ENCODE measurements at places on chromosomes 4 and X.

DNA sequence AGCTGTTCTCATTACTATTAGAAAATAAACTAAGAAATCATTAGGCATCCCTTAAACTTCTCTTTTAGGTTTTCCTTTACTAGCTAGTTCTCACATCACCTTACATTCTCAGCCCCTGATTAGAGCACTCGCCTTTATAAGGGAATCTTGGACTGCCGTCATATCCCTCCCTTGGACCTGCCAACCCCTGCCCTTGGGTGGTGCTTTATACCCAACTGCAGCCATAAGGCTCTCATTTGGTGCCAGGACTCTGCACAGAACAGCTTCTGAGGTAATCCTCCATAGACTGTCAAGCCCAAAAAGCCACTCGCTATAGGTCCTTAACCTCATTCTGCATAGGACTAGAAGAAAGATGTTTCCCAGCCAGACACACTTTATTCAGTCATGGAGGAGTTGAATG is 67.5 kb downstream of the NHSL2 start:
- no peaks in the 10 kb centered on the region for H3K36me3 ChIP-seq
- no peaks in the 10 kb centered on the region for H3K27me3 ChIP-seq
- H3K4me1 ChIP-seq = no peaks in the 10 kb centered on the region
- no peak overlapping the region for H3K27ac ChIP-seq
- H3K4me3 ChIP-seq = no peak overlapping the region

- no peak overlapping the region for H3K27ac ChIP-seq
- H3K36me3 ChIP-seq = no peaks in the 10 kb centered on the region
- H3K4me3 ChIP-seq = no peak overlapping the region
- no peak for DNase-seq
Measured at GRCh38 chr4:177001271-177002175, 208.8 kb upstream of the VEGFC start.

DNA sequence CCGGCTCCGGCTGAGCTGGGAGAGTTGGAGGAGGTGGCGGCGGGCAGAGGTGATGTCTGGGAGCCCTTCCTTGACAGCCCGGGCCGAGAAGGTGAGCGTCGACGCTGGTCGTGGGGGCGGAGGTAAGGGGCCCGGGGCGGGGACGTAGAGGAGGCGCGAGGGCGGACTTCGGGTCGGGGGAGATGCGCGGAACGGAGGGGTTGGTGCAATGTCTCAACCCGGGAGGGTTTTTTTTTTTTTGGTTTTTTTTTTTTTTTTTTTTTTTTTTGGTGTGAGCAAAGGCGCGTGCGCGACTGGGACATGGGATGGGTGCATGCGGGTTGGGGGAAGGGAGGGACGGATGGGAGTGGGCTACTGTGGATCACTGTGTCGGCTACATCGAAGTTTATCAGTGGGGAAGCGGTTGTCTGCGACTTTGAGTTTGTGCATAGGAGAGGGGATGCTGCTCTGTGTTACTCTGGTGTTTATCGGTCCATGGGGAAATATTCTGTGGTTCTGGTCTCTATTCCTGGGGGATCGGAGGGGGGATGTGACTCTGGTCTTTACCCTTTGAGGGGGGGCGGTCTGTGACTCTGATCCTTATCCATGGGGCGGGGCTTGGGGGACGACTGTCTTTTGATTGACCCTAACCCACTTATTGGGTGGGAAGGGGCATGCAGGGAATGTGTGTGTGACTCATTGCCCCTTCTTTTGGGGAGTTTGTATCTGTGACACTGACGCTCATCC is 537 bp downstream of the RBM10 start:
- peak overlapping the region; percentile 88 for H3K27ac ChIP-seq
- no peaks in the 10 kb centered on the region for H3K27me3 ChIP-seq
- H3K36me3 ChIP-seq = peaks cover 8% of the 10 kb centered on the region
- no peak for DNase-seq
- H3K4me1 ChIP-seq = peaks cover 15% of the 10 kb centered on the region

- no peak for DNase-seq
- no peaks in the 10 kb centered on the region for H3K36me3 ChIP-seq
- no peak overlapping the region for H3K27ac ChIP-seq
- no peaks in the 10 kb centered on the region for H3K27me3 ChIP-seq
- no peak overlapping the region for H3K4me3 ChIP-seq
Measured at GRCh38 chr4:180949424-180950213, 1293.6 kb upstream of the TENM3 start.

DNA sequence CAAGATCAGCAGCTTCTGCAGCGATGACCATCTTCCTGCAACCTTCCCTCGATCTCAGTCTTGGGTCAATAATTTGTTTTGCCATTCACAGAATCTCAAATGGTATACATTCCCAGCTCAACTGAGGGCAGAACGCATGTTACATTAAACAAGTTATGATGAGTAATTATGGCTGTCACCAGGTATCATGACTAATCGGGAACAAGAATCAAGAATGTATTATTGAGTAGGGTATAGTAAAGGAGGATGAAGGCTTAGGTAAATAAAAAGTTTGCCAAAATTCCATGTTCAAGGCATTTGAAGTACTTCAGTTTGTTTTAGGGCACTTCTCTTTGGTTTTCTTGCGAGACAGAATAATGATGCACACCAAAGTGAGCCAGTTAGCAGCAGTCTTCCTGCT is 194.1 kb downstream of the SH2D1A start:
- no peaks in the 10 kb centered on the region for H3K27me3 ChIP-seq
- H3K4me3 ChIP-seq = no peak overlapping the region
- no peak overlapping the region for H3K27ac ChIP-seq

DNA sequence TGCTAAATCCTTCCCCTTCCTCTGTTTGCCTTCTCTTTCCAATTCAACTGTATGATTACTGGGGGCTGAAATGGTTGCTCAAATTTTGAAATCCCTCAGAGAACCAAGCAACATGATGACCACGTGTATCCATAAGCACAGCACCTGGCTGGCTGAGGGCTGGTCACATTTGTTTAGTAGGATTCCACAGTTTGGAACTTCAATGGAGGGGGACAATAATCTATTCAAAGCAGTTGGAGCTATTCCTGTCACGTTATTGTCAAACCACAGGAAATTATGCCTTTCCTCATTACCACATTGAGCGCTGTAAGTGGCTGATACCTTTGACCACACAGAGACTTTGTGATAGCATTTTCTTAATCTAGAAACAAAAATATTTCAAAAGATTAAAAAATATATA is 7.0 kb downstream of the TMSB4X start:
- no peak overlapping the region for H3K4me3 ChIP-seq
- H3K27me3 ChIP-seq = no peaks in the 10 kb centered on the region
- no peak overlapping the region for H3K27ac ChIP-seq
- no peak for DNase-seq
- no peaks in the 10 kb centered on the region for H3K4me1 ChIP-seq

- H3K4me3 ChIP-seq = no peak overlapping the region
- no peaks in the 10 kb centered on the region for H3K27me3 ChIP-seq
- no peaks in the 10 kb centered on the region for H3K36me3 ChIP-seq
- H3K4me1 ChIP-seq = peaks cover 6% of the 10 kb centered on the region
- H3K27ac ChIP-seq = no peak overlapping the region
Measured at GRCh38 chrX:69618803-69619202, 2.9 kb downstream of the EDA start.

DNA sequence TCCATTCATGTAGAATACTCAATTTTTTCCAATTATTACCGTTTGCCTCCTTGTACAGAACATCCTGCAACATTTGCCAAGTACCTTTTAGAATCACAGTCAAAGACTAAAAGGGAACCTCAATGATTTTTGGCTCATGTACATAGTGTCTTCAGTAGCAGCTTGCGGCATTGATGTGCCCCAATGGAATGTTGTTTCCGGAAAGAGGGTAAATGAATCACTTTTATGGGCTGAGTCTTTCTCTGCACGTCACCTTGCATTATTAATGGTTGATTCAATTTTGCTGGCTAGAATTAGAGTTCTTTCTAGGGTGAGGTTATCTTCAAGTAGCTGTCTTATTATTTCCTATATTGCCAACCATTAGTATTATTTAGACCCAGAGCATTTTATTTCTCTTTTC is 116.9 kb upstream of the GABRA2 start:
- no peak for DNase-seq
- H3K4me1 ChIP-seq = no peaks in the 10 kb centered on the region
- H3K4me3 ChIP-seq = no peak overlapping the region
- no peaks in the 10 kb centered on the region for H3K27me3 ChIP-seq
- no peaks in the 10 kb centered on the region for H3K36me3 ChIP-seq

GRCh38 chr4:177051473-177052060 is 258.1 kb upstream of the NEIL3 start:
- no peaks in the 10 kb centered on the region for H3K4me1 ChIP-seq
- DNase-seq = no peak
- no peaks in the 10 kb centered on the region for H3K36me3 ChIP-seq
- H3K27me3 ChIP-seq = no peaks in the 10 kb centered on the region
- H3K4me3 ChIP-seq = no peak overlapping the region

DNA sequence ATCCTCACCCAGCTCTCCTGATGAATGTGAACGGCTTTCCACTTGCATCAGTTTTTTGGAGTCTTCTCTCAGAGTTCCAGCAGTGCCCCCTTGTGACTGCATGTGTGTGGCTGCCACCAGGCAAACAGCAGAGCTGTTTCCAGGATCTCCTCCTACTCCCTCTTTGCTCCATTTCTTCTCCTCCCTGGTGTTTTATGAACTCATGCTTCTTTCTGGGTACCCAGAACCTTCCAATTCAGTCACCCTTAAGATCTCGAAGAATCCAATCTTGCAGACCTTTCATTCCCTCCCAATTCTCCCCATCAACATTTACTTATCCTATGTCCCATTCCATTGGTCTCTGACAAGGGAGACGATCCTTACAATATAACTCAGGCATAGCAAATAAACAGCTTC is 6.8 kb upstream of the TCEANC start:
- no peaks in the 10 kb centered on the region for H3K4me1 ChIP-seq
- no peaks in the 10 kb centered on the region for H3K27me3 ChIP-seq
- no peaks in the 10 kb centered on the region for H3K36me3 ChIP-seq
- DNase-seq = peak; percentile 60
- no peak overlapping the region for H3K4me3 ChIP-seq

GRCh38 chr4:173167758-173168395 is 734 bp upstream of the GALNT7 start:
- H3K4me3 ChIP-seq = peak overlapping the region; percentile 61
- H3K4me1 ChIP-seq = peaks cover 8% of the 10 kb centered on the region
- H3K27ac ChIP-seq = peak overlapping the region; percentile 64
- H3K36me3 ChIP-seq = no peaks in the 10 kb centered on the region
- H3K27me3 ChIP-seq = peaks cover 2% of the 10 kb centered on the region

DNA sequence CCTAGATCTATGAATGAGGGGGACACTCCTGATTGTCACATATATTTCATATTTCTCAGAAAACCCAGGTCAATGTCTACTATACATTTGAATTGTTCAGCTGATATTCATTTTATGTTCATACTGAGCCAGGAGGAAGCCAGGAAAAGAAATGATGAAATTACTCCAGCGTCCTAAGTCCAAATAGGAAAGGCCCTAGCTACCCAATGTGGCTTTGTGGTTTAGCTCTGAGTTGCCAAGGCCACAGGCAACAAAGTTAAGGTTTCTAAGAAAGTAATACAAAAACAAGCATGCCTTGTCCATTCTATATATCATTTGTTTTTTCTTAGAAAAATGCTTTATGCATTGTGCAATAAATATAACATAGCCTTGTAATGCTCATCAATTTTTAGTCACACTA is 4.5 kb upstream of the CSN2 start:
- H3K4me3 ChIP-seq = no peak overlapping the region
- no peaks in the 10 kb centered on the region for H3K27me3 ChIP-seq
- DNase-seq = no peak

GRCh38 chr4:184156163-184156920 is 61.3 kb downstream of the ENPP6 start:
- no peaks in the 10 kb centered on the region for H3K27me3 ChIP-seq
- H3K4me3 ChIP-seq = no peak overlapping the region
- H3K4me1 ChIP-seq = no peaks in the 10 kb centered on the region
- no peaks in the 10 kb centered on the region for H3K36me3 ChIP-seq
- no peak overlapping the region for H3K27ac ChIP-seq

GRCh38 chr4:167419468-167420140 is 185.3 kb upstream of the SPOCK3 start:
- DNase-seq = no peak
- no peaks in the 10 kb centered on the region for H3K4me1 ChIP-seq
- no peak overlapping the region for H3K4me3 ChIP-seq
- H3K36me3 ChIP-seq = no peaks in the 10 kb centered on the region

DNA sequence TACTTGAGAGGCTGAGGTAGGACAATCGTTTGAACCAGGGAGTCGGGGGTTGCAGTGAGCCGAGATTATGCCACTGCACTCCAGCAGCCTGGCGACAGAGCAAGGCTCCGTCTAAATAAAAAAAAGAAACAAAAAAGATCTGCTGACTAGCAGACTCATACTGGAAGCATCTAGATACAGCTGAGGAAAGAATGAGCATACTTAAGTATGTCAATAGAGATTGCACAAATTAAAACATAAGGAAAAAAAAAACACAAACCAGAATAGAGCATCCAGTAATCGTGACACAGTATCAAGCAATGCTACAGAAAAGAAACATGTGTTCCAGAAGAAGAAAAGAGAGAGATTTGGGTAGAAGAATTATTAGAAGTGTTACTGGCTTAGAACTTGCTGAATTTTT is 105.5 kb upstream of the SPOCK3 start:
- H3K4me3 ChIP-seq = no peak overlapping the region
- H3K27ac ChIP-seq = no peak overlapping the region

GRCh38 chr4:120733968-120734367 is 188.6 kb downstream of the PRDM5 start:
- no peaks in the 10 kb centered on the region for H3K36me3 ChIP-seq
- DNase-seq = no peak
- H3K4me3 ChIP-seq = no peak overlapping the region
- H3K27me3 ChIP-seq = no peaks in the 10 kb centered on the region
- H3K4me1 ChIP-seq = no peaks in the 10 kb centered on the region

- H3K27me3 ChIP-seq = peaks cover 3% of the 10 kb centered on the region
- H3K27ac ChIP-seq = no peak overlapping the region
- H3K4me1 ChIP-seq = no peaks in the 10 kb centered on the region
- DNase-seq = no peak
- H3K36me3 ChIP-seq = no peaks in the 10 kb centered on the region
Measured at GRCh38 chrX:85365370-85365995, 14.0 kb downstream of the POF1B start.

GRCh38 chr4:177227636-177228035 is 82.0 kb upstream of the NEIL3 start:
- H3K4me3 ChIP-seq = no peak overlapping the region
- H3K27ac ChIP-seq = no peak overlapping the region
- H3K4me1 ChIP-seq = no peaks in the 10 kb centered on the region
- DNase-seq = no peak
- peaks cover 3% of the 10 kb centered on the region for H3K27me3 ChIP-seq

All from liver (tissue), 10 donors.